Fibroblast of mammary gland (primary cell): ENCODE measurements at places on chromosomes 2 and 18.

DNA sequence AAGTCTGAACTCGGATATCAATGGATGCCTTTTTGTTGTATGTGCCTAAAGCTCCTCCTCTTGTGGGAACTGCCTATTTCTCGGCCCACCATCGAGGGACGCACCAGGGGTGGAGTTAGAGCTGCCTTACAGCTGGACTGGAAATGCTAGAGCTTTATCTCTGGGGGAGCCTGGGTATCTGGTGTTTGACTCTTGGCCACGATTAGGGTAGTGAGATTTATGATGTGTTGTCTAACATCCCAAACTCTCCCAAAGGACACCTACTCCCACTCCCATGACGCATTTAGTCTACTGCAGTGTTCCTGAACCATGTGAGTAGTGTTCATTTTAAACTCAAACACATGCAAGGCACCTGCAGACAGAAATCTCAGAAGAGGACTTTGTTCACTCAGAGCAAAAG is 594.8 kb downstream of the METTL4 start:
- DNase-seq, result no peak

- no peak for DNase-seq
Measured at GRCh38 chr18:55461848-55462247, 126.1 kb downstream of the TCF4 start.

DNA sequence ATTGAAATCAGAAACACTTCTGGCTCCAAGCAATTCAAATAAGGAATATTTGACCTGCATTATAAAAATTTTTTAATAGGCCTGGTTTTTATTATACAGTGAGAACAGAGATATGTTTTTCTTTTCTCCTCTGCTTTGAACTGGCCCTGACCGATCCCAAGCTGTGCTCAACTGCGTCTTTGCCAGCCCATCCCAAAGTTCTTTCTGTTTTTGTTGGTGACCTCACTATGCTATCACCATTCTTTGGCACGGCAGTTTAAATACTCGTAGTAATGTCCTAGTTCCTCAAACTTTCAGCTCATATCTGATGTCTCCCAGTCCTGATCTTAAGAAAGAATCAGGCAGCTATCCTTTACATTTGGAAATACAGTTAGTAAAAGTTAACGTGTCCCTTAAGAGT is 42.3 kb upstream of the NETO1 start:
- DNase-seq, result no peak

DNA sequence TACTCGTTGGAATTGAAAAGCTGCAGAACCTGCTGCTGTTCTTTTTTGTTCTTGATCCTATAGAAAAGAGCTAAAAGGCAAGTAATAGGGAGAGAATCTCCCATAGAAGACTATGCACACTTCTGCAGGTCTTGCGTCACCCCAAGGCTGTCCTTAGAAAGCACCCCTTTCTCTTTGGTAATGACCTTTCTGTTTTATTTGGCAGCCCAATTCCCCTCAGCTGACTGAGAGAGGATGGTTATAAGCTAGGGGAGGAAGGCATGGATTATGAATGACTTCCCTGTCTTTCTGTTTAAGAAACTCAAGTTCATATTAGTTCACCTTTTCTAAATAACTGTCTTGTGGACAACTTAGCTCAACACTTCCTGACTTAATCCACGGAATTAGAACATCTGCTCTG is 122.9 kb downstream of the TXNL1 start:
- peak; percentile 34 for DNase-seq

- DNase-seq, result no peak
Measured at GRCh38 chr2:149800624-149801542, 213.3 kb upstream of the MMADHC start.

DNA sequence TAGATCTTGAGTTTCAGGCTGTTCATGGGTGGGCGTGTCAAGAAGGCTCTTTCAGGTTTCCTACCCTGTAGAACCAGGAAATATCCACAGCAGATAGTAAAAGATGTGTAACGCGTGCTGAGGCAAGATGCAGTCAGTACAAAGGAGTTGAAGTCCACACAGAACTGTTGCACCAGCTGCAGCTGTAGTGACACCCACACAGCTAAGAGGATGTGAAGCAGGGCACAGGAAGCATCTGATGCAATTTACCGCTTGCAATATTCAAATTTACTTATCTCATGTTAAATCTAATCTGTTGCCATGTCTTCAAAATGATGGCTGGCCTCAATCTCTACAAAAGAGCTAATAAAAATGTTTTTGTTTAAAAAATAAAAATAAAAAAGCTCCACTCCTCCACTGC is 132.8 kb downstream of the ARHGAP15 start:
- DNase-seq, result peak; percentile 17

DNA sequence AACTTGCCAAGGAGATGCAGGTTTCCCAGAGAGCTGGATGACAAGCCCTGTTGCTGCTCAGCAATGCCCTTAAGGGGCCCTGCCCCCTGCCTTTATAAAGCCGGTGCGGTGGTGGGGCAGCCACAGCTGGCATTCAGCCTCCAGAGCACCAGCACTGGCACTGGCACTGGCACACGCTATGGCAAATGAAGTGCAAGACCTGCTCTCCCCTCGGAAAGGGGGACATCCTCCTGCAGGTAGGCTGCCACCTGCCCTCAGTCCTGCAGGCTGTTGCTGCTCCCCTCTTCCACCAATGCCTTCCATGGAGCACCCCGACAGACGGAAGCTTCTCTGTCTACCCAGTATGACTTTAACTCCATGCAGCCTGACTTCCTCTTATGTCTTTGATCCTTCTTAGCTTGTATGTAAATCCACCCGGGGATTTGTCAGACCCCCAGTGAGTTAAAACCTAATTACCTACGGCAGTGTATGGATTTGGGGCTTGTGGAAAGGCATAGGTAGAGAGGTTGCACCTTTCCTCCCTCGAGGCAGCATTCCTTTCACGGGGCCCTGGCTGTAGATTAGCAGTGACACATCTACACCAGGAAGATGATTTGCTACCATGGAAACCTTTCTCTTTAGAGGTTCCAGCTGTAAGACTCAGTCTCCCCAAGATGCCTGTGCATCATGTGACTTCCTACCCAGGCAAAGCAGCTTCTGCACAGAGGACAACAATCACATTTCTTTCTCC is at the start of gene DAPL1:
DAPL1 (plus strand) TSS at position 123 of the 730 bp plus-strand sequence; CDS start at position 179, 56 bp downstream.
- DNase-seq, result no peak

- DNase-seq, result peak; percentile 55
Measured at GRCh38 chr2:229419158-229419557, 148.1 kb upstream of the PID1 start.

DNA sequence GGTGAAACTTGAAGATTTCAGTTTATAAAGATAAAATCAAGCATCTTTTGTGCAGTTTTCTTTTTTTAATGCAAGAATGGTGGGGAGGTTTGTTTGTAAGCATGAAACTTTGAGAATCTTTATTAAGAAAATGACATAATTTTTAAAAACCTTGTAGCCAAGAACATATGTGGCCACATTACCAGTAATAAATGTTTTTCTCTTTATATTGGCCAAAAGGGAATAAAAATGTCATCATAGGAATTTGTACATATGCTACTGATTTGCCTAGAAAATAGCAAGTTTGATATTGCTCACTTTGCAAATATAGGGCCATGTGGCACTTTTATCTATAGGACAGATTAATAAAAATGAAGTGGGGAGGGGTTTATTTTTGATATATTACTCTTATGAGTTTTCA is 25.6 kb downstream of the METTL21A start:
- DNase-seq, result peak; percentile 5

DNA sequence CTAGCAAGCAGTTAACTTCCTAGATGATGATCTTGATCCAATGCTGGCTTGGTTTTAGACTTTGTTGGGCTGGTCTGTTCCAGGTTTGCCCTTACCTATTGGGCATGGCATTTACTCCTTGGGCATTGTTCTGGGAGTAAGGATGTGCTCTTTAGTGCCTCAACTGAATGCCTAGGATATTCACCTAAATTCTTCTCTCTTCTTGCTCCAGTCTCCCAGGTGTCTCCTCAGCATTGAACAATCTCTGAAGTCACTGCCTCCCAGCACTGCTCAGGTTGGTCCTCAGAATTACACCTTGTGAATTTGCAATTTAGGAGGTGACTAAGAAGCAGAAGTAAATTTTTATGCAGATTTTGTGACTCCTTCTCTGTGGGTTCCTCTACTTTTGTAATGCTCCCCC is 307.7 kb upstream of the COL3A1 start:
- DNase-seq, result no peak

- peak; percentile 33 for DNase-seq
Measured at GRCh38 chr2:147567136-147567535, 277.7 kb upstream of the ACVR2A start.

DNA sequence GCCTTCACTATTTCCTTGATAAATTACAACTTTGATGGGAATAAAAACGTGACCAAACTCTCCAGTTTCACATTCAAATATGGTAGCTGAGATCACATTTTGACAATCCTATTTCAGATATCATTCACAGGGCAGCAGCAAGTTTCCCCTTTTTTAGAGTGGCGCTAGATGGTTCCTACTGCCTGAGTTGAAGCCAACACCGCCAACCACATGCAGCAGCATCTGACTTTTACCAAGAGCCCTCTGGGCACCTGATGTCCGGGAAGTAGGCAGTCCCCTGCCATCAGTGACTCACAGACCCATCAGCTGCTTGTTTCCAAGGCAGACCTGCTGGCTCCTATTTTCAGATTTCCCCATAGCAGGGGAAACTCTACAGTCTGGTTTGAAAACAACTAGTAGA is 4.0 kb upstream of the MREG start:
- peak; percentile 31 for DNase-seq

DNA sequence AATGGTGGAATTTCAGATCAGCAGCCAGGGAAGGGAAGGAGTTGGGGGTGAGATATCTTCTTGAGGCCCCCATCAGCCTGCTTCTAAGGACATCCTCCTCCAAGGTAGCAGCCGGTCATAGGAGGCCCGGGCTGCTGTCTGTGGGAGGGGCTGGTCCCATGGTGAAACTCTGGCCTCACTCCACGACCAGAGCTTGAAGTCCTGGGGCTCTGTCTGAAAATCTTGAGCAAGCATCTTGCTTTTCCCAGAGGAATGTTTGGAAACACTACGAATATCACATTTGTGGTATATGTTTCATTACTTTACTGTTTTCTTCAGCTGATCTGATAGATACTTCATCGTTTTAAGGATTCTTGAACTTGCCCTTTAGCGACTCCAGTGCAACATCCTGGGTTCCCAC is 103.7 kb downstream of the CTAGE1 start:
- DNase-seq, result peak; percentile 79

DNA sequence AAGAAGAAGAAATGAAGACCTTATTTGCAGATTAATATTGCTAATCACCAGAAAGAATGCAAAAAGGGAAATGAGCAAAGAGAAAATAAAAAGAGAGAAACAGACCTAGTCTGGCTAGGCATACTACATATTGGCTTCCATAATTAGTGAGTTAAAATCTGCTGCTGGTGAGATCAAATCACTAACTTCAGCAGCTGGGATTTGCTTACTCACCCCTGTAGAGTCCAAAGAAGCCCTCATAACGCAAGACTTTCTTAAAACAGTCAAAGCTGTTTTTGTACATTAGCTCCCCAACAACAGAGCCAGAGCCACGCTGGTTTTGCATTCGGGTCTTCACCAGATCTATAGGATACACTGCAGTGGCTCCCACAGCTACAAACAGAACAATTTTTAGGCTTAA is 80.9 kb downstream of the SLC25A12 start:
- no peak for DNase-seq

GRCh38 chr2:181178130-181178529 is 197.7 kb downstream of the UBE2E3 start:
- DNase-seq, result no peak

DNA sequence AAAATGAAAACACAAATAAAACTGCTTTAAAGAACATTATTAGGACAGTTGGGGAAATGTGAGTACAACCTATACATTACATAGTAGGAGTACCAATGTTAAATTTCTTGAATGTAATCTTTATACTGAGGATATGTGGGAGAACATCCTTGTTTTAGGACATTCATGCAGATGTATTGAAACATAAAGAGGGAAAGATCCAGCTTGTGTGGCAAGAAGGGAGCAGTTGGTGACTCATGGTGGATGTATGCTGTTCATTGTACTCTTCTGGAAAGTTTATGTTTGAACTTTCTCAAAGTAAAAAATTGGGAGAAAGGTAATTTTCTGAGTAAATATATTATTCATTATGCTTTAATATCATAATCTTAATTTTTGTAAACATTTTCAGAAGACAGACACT is 132.1 kb upstream of the DLGAP1 start:
- DNase-seq, result no peak

DNA sequence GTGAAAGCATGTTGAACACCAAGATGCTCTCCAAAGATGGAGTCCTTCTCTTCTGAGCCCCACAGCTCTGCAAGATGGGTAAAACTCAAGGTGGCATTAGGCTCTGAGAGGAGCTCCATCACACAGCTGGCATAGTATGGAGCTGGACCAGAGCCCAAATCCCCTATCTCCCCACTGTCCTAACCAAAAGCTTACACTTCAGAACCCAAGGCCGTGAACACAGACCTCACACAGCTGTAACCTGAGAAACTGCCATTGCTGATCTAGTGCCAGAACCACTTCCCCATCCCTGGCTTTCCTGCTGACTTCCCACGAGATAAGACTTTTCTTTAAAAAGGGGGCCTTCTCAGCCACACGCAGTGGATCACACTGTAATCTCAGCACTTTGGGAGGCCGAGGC is 25.0 kb downstream of the TTC32 start:
- no peak for DNase-seq

GRCh38 chr2:215262741-215263362 is 49.0 kb upstream of the ATIC start:
- DNase-seq, result no peak

- DNase-seq, result no peak
Measured at GRCh38 chr2:169771612-169772011, 27.1 kb upstream of the SSB start.

DNA sequence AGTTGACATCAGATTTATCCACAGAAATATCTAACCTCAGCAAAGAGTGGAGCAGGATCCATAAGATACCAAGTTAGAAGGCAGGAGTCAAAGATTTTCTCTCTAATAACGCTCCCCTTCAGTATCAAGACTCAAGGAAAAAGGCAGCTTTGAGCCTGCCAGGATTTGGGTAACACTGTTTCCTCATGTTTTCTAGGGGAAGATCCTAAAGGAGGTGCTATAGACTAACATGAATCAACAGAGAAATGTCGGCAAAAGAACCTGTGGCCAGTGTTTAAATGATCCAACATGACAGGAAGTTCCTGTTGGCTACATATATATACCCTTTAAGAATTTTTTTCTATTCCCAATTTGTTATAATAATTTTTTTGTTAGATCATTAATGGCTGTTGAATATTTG is 402.3 kb downstream of the TGIF1 start:
- peak; percentile 22 for DNase-seq

DNA sequence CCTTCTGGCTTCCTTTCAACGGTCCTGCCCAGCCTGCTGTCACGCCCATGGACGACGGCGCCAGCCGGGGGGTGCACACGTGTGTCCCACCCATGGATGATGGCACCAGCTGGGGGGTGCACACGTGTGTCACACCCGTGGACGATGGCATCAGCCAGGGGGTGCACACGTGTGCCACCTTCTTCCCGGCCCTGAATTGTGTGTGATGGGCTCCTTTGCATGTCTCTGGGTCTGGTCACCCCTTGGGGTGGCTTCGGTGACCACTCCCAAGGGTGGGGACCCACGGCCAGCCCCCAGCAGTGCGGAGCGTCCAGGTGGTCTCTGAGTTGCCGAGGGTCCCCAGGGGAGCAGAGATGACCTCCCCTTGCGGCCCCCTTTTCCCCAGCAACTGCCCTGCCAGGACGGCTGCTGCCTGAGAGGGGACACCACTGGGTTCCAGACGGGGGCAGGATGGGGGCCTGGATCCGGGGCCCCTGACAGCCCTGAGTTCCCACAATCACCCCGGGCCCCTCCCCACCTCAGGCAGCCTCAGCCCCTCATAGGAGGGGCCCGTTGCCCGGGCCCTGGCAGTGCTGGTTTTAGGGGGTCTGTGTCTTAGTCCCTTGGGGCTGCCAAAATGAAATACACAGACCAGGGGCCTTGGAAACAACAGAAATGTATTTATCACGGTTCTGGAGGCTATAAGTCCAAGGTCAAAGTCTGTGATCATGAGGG is 9.4 kb downstream of the NEU4 start:
- no peak for DNase-seq

- peak; percentile 76 for DNase-seq
Measured at GRCh38 chr2:14712111-14712510, 79.6 kb downstream of the LRATD1 start.
